ENCODE measurements at places on chromosomes 4 and X.

- peak; percentile 9 for DNase-seq
These were observed 653 bp downstream of the BEX1 start for GRCh38 chrX:103063191-103063845.

GRCh38 chr4:153233761-153234371 lies 29.6 kb downstream of the TRIM2 start:
- DNase-seq, result peak; percentile 81

DNA sequence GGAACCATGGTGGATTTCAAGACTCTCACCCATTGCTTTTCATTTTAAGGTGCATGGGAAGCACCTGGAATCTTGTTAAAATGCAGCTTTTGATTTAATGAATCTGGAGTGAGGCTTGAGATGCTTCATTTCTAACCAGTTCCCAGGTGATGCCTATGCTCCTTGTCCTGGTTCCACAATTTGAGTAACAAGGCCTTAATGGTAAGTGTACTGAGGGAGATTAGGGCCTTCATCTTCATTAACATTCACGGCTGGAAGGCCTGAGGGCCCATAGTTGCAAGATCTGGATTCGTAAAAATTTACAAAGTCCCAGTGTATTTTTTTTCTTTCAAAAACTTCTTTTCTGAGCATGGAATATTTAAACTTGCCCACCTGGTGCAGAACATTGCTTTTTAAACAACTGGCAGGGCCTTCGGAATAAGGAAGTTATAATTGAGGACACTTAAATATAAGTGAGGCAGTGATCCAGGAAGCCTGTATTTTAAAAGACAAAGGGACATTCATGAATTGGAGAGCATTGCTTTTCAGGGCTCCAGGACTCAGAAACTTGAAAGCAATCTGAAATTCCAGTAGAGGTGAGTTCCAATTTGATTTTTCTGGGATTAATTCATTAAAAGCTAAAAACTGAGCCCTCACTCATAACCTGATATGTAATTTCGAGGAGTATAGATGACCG lies 77.8 kb downstream of the NPNT start:
- DNase-seq, result no peak

GRCh38 chr4:94457692-94458106 lies 6.0 kb downstream of the PDLIM5 start:
- no peak for DNase-seq

- peak; percentile 57 for DNase-seq
These were observed 475.7 kb upstream of the SLIT2 start for GRCh38 chr4:19776021-19776459.

DNA sequence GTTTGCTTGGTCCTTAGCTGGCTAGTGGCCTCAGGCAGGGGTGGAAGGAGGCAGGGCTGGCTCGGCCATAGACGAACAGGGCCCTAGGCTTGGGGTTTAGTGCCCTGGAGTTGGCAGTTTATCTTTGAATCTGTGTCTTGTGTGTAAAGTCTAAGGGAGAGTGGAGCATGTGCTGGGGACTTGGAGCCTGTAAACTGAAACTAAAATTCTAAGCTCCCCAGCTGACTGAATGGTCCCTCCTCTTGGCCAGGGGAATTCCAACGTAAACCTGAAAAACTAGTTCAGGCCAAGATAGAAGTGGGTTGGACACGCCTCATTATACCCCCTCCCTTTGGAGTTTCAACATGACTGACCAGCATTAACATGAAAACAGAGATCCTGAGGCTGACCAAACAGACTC lies 46.1 kb upstream of the GPR78 start:
- DNase-seq, result no peak
